ENCODE measurements at places on chromosomes 1 and 21. TPM values are rescaled to one million over a fixed set of nuclear protein-coding genes. Genes with fewer than 3 reads are reported as not detected.

The ST6GALNAC3 gene
- 9.4 TPM for polyA plus RNA-seq

The SH3BGR gene
- polyA plus RNA-seq = 1.8 TPM

The KDF1 gene
- polyA plus RNA-seq = 1.6 TPM

The ITLN2 gene
- not detected for polyA plus RNA-seq

The MR1 gene
- polyA plus RNA-seq = 33.7 TPM

The AGO4 gene
- 13.2 TPM for polyA plus RNA-seq

The RGS13 gene
- polyA plus RNA-seq = not detected

The SLAMF9 gene
- not detected for polyA plus RNA-seq

DNA sequence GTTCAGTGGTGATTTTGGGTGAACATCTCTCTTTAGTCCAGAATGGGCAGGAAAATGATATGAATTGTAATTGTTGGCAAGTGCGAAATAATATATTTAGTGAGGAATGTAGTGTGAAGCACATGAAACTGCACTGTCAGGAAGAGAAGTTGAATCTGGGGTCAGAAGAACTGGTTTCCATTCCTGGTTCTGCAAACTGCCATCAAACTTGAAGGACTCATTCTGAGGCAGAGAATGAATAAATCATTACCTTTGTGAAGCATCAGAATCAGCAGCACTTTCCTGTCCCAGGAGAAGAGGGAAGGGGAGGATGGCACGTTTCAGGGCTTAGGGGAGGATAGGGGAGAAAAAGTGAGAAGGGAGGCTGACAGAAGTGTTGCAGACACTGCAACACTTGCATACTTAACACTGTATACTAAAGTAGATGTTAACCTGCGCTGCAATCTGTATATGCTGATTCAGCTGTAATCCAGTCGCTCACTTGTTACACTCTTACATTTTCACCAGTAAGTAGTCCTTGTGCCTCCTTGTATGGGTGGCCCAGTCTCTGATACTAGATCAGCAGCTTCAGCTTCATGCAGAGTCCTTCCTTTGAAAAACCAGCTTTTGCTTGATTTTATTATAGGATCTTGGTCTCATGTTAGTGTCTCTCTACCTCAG, 10.5 kb upstream of the RPTN start:
- DNase-seq = no peak

DNA sequence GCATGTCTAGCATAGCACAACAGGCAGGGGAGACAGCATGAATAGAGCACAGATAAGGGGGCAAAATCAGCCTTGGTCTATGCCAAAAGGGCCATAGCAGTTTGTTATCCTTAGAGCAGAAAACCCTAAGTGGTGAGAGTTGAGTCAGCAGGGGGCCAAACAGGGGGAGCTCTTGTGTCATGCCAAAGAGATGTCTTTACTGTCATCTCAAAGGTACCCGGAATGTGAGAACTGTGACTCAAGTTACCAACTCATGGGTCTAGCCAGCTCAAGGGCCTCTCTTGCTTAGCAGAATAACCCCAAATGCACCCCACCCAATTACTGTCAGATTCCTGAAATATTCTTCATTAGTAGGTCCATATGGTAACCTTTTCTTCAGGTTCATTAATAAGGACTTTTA, 45.9 kb upstream of the NRDC start:
- no peak for DNase-seq

GRCh38 chr1:234844479-234845031, 234.6 kb upstream of the IRF2BP2 start:
- DNase-seq = no peak

- no peak for DNase-seq
Measured at GRCh38 chr1:54804471-54805132, 3.5 kb upstream of the TTC22 start.

- DNase-seq = no peak
Measured at GRCh38 chr1:184072376-184072775, 20.8 kb downstream of the TSEN15 start.

- DNase-seq = no peak
Measured at GRCh38 chr1:174975764-174976163, 24.0 kb upstream of the CACYBP start.

- no peak for DNase-seq
Measured at GRCh38 chr1:186829686-186830587, 1.2 kb downstream of the PLA2G4A start.

GRCh38 chr1:178539291-178539690, 26.4 kb downstream of the TEX35 start:
- DNase-seq = no peak

DNA sequence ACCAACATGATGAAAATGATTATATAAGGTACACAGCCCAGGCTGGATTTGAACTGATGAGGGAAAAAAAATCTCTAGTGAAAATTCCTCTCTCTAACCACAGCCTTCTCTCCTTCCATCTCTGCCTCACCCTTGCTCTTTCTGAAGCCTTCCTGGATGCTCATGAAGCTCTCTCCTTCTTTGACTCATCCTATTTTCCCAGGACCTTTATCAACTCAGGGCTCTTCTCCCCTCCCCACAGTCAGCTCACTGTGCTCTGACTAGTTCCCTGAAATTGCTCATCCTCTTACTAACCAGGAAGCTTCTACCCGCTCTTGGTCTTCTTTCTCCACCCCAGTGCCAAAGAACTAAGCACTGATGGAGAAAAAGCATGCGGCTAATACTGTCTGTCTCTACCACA, 46.4 kb upstream of the ERG start:
- no peak for DNase-seq

- DNase-seq = no peak
Measured at GRCh38 chr1:7136166-7136953, 351.1 kb downstream of the CAMTA1 start.

DNA sequence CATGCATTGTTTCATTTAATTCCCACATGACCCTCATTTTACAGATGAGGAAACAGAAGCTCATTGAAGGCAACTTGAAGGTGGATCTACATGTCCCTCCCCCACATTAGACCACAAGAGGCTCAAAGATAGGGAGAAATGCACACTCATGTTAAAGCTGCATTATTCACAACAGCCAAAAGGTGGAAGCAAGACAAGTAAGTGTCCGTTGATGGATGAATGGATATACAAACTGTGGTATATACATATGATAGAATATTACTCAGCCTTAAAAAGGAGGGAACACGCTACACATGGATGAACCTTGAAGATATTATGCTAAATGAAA, 149.7 kb upstream of the JUN start:
- no peak for DNase-seq

DNA sequence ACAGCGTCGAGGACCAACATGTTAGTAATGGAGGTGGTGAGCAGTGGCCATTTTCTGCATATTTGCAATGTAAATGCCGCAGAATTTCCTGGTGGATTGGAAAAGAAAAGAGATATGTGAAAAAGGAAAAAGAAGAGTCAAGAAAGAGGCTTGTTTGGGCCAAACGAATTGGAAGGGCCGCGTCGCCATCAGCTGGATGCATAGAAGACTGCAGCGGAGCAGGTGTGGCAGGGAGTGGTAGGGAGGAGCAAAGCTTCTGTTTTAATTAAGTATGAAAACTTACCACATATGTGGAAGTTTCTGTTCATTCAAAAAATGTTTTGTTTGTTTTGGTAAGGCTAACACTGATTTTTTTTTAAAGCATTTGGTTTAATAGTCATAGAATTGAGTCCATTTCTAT, 690.7 kb downstream of the NCAM2 start:
- DNase-seq = no peak

GRCh38 chr1:157700305-157700704, 264 bp downstream of the FCRL3 start:
- peak; percentile 44 for DNase-seq

DNA sequence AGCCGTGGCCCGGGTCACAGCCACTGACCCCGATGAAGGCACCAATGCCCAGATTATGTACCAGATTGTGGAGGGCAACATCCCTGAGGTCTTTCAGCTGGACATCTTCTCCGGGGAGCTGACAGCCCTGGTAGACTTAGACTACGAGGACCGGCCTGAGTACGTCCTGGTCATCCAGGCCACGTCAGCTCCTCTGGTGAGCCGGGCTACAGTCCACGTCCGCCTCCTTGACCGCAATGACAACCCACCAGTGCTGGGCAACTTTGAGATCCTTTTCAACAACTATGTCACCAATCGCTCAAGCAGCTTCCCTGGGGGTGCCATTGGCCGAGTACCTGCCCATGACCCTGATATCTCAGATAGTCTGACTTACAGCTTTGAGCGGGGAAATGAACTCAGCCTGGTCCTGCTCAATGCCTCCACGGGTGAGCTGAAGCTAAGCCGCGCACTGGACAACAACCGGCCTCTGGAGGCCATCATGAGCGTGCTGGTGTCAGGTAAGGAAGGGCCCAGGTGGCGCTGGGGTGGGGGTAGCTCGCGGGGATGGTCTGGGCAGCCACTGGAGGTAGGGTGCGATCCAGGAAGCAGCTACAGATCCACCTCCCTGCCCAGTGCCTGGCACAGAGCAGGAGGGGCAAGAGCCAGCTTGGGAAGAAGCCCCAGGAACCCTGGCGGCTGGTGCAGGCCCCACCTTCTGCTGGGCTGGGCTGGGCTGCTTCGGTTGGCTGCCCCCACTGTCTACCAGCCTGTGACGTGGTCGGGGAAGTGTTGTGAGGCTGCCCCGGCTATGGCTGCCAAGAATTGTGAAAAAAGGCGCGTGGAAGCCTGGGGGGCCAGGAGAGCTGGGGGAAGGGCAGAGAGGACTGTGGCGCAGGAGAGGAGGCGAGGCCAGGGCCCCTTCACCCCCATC, 3.8 kb downstream of the CELSR2 start:
- DNase-seq = no peak

DNA sequence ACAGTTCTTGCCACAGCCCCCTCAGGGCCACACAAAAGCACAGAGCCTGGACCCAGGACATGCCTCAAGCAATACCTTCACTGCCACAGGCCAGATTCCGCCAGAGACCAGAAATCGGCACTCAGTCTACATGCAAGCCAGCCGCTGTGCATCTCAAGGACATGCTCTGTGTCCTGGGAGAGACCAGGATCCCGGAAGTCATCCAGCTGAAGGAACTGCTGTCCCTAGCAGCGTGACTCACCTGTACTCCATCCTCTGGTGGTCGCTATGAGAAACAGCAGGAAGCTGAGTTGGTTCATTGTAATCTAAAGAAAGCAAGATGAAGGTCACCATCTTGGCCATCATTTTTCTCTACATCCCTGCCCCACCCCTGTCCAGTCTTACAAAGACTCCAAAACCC, 401 bp downstream of the ITLN1 start:
- DNase-seq = no peak

DNA sequence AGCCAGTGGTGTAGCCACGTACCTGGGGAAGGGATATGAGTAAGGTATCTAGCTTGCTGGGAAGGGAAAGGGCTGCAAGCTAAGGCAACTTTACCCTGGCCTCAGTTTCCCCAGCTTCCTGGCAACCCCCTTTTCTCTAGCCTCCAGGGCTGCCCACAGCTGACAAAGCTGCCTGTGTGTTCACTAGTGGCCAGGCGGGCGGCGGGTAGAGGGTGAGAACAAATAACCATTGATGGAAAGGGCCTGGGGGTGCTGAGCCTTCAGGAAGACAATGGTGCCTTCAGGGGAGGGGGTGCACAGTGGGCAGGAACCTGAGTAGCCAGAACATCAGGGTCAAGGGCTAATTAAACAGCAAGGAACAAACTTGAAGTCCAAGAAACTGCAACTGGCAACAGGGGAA, 6.1 kb downstream of the CERS2 start:
- DNase-seq = no peak

DNA sequence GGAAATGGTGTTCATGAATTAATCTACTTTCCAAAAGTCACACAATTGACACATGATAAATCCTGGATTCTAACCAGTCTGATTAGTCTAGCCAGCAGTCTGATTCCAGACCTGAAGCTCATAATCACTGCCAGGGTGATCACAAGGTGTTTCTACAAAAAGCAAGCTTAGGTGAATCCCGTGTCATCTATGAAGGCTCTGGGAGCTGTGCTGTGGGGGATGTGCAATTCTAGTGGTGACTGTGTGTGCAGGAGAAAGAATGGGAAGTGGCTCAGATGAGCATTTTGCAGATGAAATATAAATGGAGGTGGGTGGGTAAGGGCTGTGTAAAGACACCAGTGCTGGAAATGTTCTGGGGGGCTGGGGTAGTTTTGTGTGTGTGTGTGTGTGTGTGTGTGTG, 1.8 kb upstream of the NPPB start:
- DNase-seq = no peak

DNA sequence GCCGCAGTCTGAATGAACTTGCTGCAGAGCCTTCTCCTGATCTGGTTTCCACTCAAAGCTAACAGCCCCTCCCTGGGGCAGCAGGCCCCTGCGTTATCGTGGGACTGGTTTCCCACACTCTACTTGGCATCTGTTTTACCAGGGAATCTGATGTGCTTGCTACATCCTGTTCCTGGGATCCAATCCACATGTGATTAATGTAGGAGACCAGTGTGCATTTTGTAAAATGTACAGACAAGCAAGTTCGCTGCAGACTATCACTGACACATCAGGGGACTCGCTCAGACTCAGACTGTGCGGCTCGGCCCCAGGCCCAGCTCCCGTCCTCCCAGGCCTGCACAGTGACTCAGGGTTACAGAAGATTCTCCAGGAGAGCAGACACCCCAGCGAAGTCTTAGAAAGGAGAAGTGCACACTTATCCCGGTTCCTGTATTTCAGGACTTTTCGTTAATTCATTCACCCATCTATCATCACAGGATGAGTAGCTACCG, 340.1 kb downstream of the MATN1 start:
- no peak for DNase-seq

- no peak for DNase-seq
Measured at GRCh38 chr1:192442736-192443135, 125.9 kb downstream of the RGS21 start.

DNA sequence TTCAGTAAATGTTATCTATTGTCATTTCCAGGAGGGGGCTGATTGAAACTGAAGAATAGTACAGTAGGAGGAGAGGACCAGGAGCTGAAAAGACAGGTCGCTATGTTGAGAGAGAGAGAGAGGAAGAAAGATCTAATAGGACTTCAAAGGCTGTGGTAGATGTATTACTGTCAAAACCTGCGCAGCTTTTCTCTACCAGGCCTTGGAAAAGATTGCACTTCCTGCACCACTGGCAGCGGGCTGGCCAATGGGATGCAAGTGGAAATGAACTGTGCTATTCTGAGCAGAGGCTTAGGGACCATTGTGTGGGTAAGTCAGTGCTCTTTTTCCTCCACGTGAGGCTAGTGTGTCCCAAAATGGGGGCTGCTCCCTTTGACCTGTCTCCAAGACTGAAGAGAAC, 47.1 kb downstream of the MDM4 start:
- DNase-seq = no peak

DNA sequence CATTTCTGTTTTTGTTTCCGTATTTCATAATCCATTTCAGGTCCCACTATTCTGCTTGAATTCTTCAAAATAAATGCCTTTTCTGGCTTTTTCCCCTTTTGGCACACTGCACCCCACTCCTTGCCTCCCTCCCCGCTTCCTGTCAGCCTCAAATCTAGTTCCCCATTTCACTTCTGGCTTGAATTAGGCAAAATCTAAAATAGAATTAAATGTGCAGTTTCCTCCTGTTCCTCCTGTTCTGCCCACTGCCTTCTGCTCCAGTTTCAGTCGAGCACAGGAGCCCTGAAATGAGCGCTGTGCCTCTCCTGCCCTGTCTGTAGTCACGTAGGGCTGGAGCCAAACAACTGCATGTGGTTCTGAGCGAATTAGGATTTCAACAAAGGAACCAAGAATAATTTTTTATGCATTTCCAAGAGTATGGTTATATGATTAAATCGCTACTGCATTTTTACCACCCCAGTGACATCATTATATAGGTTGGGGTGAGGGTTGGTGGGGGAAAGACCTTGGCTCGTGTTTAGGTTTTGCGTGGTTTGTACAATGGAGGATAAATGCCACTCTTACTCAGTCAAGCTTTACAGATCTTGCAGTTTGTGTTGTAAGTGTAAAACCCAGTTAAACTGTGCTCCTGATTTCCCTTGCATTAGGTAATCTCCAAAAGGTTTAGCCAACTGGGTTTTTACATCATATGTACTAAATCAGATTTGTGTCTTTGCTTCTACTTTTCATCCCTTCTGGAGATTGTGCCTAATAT, 114.9 kb downstream of the VPS13D start:
- DNase-seq = peak; percentile 36

- no peak for DNase-seq
Measured at GRCh38 chr1:63847308-63847910, 73.6 kb downstream of the ROR1 start.
